Testis (tissue), 5 donors: ENCODE measurements at places on chromosomes 3 and 15. TPM values are rescaled to one million over a fixed set of nuclear protein-coding genes. Genes with fewer than 3 reads are reported as not detected.
A peak's percentile ranks its signal among the peaks of the same experiment; 100 is the strongest.

CLRN1 gene
- 0.79 TPM for total RNA-seq

DENND6A gene
- 20.6 TPM for total RNA-seq

DPPA2 gene
- 6.6 TPM for total RNA-seq

FANCD2OS gene
- 25.8 TPM for total RNA-seq

SLC22A13 gene
- total RNA-seq: 2.6 TPM

ADGRG7 gene
- 0.16 TPM for total RNA-seq

FAM227B gene
- 36.4 TPM for total RNA-seq

SLC24A5 gene
- total RNA-seq: not detected

CPNE9 gene
- 0.31 TPM for total RNA-seq

CIAO2A gene
- 36.1 TPM for total RNA-seq

IL17RD gene
- 25.0 TPM for total RNA-seq

SLC2A2 gene
- not detected for total RNA-seq

KIF7 gene
- total RNA-seq: 7.6 TPM

SPPL2A gene
- 70.9 TPM for total RNA-seq

ARGFX gene
- total RNA-seq: 0.55 TPM

RAB7A gene
- total RNA-seq: 148 TPM

GOLGA8T gene
- total RNA-seq: 9.0 TPM

SLC38A3 gene
- 5.4 TPM for total RNA-seq

GRCh38 chr15:81859737-81860516, 185.9 kb downstream of the MEX3B start:
- H3K36me3 ChIP-seq: no peaks in the 10 kb centered on the region
- H3K27me3 ChIP-seq: no peaks in the 10 kb centered on the region
- no peak overlapping the region for H3K4me3 ChIP-seq
- H3K4me1 ChIP-seq: no peaks in the 10 kb centered on the region

GRCh38 chr15:39131609-39132008, 449.3 kb upstream of the THBS1 start:
- peaks cover 19% of the 10 kb centered on the region for H3K4me1 ChIP-seq
- no peak overlapping the region for H3K4me3 ChIP-seq
- H3K27me3 ChIP-seq: no peaks in the 10 kb centered on the region
- no peaks in the 10 kb centered on the region for H3K36me3 ChIP-seq
- no peak for DNase-seq

GRCh38 chr3:99620077-99620767, 18.2 kb upstream of the COL8A1 start:
- no peaks in the 10 kb centered on the region for H3K27me3 ChIP-seq
- H3K4me3 ChIP-seq: no peak overlapping the region
- H3K4me1 ChIP-seq: no peaks in the 10 kb centered on the region
- no peak overlapping the region for H3K27ac ChIP-seq
- no peaks in the 10 kb centered on the region for H3K36me3 ChIP-seq

DNA sequence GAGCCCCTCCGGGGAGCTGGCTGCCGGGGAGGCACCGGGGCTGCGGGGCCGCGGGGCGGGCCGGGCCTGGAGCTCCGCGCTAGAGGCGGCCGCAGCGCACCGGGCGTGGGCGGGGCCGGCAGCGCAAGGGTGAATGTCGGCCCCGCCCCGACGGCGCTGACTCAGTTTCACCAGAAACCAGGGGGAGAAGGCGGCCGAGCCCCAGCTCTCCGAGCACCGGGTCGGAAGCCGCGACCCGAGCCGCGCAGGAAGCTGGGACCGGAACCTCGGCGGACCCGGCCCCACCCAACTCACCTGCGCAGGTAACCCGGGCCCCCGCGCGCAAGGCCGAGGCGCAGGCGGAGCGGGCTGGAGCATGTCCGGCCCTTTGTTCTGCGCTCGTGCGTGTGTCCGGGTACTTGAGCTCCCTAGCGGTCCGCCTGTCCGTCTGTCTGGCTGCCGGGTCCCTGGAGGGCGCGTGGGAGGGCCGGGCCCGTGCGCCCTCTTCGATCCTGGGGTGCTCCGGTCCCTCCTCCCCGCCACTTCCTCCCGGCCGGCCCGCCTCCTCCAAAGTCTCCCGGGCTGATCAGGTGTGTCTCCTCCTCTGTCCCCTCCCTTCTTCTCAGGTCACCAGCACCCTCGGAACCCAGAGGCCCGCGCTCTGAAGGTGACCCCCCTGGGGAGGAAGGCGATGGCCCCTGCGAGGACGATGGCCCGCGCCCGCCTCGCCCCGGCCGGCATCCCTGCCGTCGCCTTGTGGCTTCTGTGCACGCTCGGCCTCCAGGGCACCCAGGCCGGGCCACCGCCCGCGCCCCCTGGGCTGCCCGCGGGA, at the start of gene SPINT1:
Gene SPINT1 (plus strand): TSS at position 164 of the 811 bp plus-strand sequence. CDS start 507 bp downstream, at position 671.
- H3K4me3 ChIP-seq: peak within 1 kb of the TSS; percentile 58
- H3K27ac ChIP-seq: no peak within 1 kb of the TSS
- no peaks in the 10 kb centered on the region for H3K36me3 ChIP-seq
- H3K4me1 ChIP-seq: peaks cover 8% of the 10 kb centered on the region
- no peaks in the 10 kb centered on the region for H3K27me3 ChIP-seq

DNA sequence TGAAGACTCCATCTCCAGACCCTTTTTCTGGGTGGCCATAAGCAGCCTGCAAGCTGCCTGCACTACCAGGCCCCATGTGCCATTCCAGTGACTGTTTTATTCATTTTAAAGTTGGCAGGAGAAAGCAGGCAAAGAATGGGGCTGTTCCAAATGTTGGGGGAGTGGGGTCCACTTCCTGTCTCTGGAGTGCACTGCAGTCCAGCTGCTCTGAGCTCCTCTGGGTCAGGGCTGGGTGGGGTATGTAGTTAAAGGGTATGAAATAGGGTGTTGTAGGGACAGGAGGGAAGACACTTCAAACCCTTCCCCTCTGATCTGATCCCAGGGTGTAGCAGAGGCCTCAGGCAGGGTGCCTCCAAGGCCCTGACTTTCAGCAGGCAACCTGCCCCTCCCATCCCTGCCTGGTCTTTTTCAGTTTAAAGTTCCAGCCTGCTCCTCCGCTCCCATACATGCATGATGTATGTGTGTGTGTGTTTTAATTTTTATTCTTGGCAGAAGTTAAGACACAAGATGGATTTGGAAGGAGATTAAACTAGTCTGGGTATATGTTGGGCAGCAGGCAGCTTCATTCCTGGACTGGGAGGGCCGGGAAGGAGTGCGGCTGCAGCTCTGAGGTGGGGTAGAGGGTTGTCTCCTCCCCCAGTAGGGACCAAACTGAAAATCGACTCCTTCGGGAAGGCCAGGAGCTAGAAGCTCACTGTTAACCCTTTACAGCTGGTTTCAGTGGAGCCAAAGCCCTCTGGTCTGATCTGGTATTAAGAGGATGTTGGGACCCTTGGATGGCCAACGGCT, 17.3 kb downstream of the BOC start:
- no peaks in the 10 kb centered on the region for H3K36me3 ChIP-seq
- H3K4me1 ChIP-seq: peaks cover 9% of the 10 kb centered on the region
- H3K27me3 ChIP-seq: no peaks in the 10 kb centered on the region
- no peak overlapping the region for H3K4me3 ChIP-seq
- H3K27ac ChIP-seq: no peak overlapping the region
- no peak for DNase-seq

DNA sequence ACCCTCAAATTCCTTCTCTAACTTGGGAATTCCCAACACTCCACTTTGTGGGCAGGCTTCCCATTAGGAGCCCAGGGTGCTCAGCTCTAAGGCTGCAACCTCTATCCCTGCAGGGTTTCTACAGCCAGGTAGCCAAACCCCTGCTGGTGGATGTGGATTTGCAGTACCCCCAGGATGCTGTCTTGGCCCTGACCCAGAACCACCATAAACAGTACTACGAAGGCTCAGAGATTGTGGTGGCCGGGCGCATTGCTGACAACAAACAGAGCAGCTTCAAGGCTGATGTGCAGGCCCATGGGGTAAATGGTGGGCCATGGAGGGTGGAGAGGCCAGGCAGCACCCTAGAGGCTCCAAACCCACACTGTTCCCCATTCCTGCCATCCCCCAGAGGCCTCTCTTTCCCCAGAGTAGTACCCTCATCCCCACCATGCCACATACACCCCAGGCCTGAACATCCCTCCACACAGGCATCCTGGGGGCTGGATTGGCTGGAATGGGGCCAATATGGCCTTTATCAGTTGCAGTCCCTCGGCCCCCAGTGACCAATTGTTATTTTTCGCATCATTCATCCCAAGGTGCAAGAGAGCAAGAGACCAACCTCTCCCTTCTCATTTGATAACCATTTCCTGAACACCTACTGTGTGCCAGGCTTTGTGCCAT, 7.7 kb downstream of the ITIH1 start:
- H3K27ac ChIP-seq: no peak overlapping the region
- no peaks in the 10 kb centered on the region for H3K27me3 ChIP-seq
- no peaks in the 10 kb centered on the region for H3K4me1 ChIP-seq
- H3K4me3 ChIP-seq: no peak overlapping the region
- no peak for DNase-seq

DNA sequence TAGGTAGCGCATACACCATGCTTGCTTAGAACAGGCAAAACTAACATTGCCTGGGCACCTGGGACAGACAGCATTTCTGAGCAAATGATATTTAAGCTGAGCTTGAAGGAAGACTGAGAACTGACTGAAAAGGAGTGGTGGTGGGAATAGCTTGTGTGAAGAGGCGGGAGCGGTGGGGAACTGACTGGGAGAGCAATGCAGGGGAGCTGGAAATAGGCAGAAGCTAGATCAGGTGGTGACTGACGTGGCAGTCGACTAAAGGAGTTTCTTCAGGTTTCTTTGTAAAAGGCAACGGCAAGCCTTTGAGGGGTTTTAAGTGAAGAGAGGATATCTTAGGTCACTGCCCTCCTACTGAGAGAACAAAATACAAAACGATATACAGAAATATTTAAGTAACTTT, 61.8 kb downstream of the NEO1 start:
- peaks cover 4% of the 10 kb centered on the region for H3K4me1 ChIP-seq
- no peak overlapping the region for H3K4me3 ChIP-seq
- no peak overlapping the region for H3K27ac ChIP-seq
- H3K36me3 ChIP-seq: no peaks in the 10 kb centered on the region
- H3K27me3 ChIP-seq: no peaks in the 10 kb centered on the region
- DNase-seq: no peak

DNA sequence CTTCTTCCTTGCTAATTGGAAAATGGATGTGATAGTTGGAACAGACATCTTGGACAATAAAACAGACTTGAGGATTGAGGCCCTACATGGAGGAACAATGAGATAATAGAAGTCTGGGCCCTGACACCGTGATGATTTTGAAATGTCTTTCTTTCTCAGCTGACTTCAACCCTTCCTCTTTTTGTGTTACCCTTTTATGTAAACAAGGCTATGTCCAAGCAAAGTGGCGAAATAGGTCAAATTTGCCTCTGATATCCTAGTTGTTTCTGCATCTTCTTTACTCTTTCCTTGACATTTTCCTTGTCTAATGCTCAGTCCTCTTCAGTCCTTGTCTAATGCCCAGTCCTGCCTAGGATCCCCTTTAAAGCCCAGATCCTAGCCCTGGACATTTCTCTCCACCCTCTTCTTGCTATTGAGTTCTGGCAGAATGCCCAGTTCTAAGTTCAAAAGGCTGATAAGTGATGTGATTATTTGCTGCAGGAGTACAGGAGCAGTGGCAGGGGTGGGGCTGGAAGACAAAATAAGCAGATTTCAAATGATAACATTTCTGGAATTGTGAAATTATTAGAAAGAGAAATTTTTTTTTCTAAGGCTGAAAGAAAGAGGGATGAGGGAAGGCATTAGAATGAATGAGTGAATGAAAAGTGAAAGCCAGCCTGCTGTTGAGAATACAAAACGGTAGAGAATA, 6.5 kb upstream of the VPS8 start:
- DNase-seq: no peak
- H3K27ac ChIP-seq: no peak overlapping the region
- no peak overlapping the region for H3K4me3 ChIP-seq
- H3K36me3 ChIP-seq: no peaks in the 10 kb centered on the region
- H3K4me1 ChIP-seq: no peaks in the 10 kb centered on the region

DNA sequence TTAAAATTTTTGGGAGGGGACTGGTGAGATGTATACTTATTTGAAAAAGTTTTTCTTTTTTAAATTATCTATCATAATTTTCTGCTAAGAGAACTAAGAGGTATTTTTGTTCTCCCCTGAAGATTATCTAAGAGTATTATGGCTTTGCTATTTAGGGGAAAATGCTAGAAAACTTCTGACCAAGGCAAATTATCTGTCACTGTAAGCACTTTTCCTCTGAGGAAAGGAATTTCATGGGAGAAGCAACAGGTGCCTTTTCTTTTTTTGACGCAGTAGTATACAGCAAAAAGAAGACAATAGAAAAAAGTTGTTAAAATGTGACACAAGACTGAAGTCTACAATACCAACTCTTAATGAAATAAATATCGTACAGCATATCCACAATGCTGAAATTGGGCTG, 201.6 kb upstream of the NANOGP8 start:
- H3K4me3 ChIP-seq: no peak overlapping the region
- no peak overlapping the region for H3K27ac ChIP-seq
- DNase-seq: no peak
- H3K27me3 ChIP-seq: no peaks in the 10 kb centered on the region

GRCh38 chr3:196694202-196694638, 17.8 kb downstream of the CEP19 start:
- no peak overlapping the region for H3K4me3 ChIP-seq
- no peaks in the 10 kb centered on the region for H3K36me3 ChIP-seq
- no peaks in the 10 kb centered on the region for H3K27me3 ChIP-seq
- DNase-seq: no peak

GRCh38 chr3:140199743-140200142, 264.8 kb downstream of the CLSTN2 start:
- H3K27me3 ChIP-seq: no peaks in the 10 kb centered on the region
- H3K36me3 ChIP-seq: no peaks in the 10 kb centered on the region
- no peak overlapping the region for H3K4me3 ChIP-seq
- no peak for DNase-seq

GRCh38 chr3:195270079-195270816, 711 bp downstream of the XXYLT1 start:
- no peaks in the 10 kb centered on the region for H3K36me3 ChIP-seq
- peaks cover 20% of the 10 kb centered on the region for H3K4me1 ChIP-seq
- peak; percentile 60 for DNase-seq
- no peaks in the 10 kb centered on the region for H3K27me3 ChIP-seq

DNA sequence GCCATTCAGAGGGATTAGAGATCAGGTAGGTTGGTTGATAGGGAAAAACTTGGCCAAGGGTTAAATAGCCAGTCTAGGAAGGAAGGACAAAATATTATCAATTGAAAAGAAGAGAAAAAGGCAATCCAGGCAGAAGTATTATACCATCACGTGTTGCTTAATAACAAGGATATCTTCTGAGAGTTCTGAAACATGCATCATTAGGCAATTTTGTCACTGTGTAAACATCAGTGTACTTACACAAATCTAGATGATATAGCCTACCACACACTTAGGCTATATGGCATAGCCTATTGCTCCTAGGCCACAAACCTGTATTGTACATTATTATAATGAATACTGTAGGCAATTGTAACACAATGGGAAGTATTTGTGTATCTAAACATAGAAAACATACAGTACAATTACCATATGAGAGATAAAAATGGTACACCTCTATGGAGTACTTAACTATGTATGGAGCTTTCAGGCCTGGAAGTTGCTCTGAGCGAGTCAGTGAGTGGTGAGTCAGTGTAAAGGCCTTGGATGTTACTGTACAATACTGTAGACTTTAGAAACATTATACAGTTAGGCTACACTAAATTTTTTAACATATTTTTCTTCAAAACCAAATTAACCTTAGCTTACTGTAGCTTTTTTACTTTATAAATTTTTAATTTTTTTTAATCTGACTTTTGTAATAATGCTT, 2.7 kb downstream of the TEX55 start:
- H3K27ac ChIP-seq: no peak overlapping the region
- no peak for DNase-seq
- no peaks in the 10 kb centered on the region for H3K36me3 ChIP-seq
- no peaks in the 10 kb centered on the region for H3K27me3 ChIP-seq
- no peaks in the 10 kb centered on the region for H3K4me1 ChIP-seq

- no peak for DNase-seq
- no peak overlapping the region for H3K4me3 ChIP-seq
- peaks cover 6% of the 10 kb centered on the region for H3K4me1 ChIP-seq
- H3K27ac ChIP-seq: no peak overlapping the region
- H3K36me3 ChIP-seq: no peaks in the 10 kb centered on the region
- no peaks in the 10 kb centered on the region for H3K27me3 ChIP-seq
Measured at GRCh38 chr3:30516238-30516637, 90.2 kb upstream of the TGFBR2 start.
